ENCODE measurements at places on chromosomes 1 and 21. TPM values are rescaled to one million over a fixed set of nuclear protein-coding genes. Genes with fewer than 3 reads are reported as not detected.

CFAP107 gene
- total RNA-seq = not detected

GRCh38 chr1:55380355-55380970 lies 165.3 kb upstream of the USP24 start:
- no peak for DNase-seq

- no peak for DNase-seq
Measured at GRCh38 chr21:27476696-27477095, 509.8 kb upstream of the ADAMTS5 start.

PPIAL4G gene
- total RNA-seq = 0.34 TPM

DNA sequence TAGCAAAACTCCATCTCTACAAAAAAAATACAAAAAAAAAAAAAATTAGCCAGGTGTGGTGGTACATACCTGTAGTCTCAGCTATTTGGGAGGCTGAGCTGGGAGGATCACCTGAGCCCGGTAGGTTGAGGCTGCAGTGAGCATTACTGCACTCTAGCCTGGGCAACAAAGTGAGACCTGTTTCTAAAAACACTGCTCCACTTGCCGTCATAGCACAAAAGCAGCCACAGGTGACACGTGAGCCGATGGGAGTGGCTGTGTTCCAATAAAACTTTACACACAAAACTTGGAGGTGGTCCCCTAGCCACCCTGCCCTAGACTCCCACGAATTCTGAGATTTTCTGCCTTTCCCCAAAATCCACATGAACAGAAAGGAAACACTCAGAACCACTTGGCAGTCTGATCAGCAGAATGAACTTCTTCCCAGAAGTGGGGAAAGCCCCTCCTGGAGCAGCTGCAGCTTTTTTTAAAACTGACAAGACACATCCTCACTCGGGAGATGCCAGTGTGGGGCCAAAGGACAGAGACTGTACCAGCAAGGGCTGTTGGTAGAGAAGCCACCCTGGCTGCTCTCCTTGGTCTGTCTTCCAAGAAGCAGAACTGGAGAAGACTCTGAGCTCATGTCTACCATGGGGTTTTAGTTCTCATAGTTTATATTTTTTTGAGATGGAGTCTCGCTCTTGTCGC lies 23.3 kb downstream of the PLEKHM2 start:
- DNase-seq = no peak

- DNase-seq = no peak
Measured at GRCh38 chr21:42666925-42667324, 13.5 kb downstream of the PDE9A start.

ZNF648 gene
- 0.23 TPM for total RNA-seq

GRCh38 chr1:59342801-59343575 lies 46.1 kb downstream of the FGGY start:
- DNase-seq = no peak

OR10K2 gene
- not detected for total RNA-seq

- DNase-seq = no peak
Measured at GRCh38 chr1:150514913-150515327, 632 bp upstream of the FALEC start.

- no peak for DNase-seq
Measured at GRCh38 chr1:150484861-150485260, 2.4 kb upstream of the TARS2 start.

- DNase-seq = no peak
Measured at GRCh38 chr1:44848456-44849181, 5.6 kb upstream of the PTCH2 start.

DNA sequence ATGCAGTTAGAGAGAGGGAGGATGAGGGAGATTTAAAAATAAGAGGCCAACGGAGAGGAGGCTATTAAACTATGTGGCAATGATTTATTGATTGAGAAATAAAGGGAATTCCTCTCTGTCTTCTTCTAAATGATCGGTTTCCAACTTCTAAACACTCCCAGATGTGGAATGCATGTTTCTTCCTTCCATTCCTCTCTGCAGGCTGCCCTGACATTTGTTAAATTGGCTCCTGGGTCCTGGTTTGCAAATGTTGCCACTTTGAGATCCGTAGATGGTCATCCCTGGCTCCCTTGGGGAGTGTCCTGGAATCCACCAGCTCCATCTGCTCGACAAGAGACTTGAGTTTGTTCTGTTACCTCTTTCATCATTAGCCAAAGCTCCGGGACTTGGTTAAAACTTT lies 10.3 kb upstream of the C1orf198 start:
- peak; percentile 78 for DNase-seq

DNA sequence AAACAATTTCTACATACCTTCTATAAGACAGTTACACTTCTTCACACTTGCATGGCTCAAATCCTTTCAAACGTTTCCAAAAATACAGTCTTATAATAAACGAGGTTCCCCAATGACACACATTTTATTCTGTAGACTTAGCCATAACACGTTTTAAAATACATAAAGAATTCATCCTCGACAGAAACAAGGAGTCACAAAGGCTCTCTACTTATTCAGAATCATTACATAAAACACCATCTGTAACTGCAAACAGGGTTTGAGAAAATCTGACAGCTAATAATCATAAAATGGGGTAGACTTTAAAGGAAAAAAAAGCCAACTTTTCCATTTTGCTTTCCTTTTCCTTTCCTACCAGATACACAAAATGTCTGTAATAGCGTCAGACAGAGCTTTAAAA lies 1.8 kb downstream of the PIK3R3 start:
- no peak for DNase-seq

DNA sequence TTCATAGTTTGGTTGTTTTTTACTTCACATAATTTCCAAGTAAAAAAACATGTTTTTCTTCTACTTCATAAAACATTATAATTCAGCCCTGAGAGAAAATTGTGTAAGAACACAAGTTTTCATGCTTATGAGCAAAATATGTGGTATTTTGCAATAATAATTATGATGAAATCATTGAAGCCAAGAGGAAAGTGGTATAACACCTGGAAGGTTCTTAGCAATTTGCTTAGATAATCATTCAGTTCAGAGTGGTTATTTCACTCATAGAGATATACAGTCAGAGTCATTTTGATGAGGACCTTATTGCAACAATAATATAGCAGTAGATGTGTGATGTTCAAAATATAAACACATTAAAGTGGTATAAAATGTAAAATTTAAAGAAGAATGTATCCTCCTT lies 94.5 kb downstream of the PLPPR4 start:
- DNase-seq = no peak

DNA sequence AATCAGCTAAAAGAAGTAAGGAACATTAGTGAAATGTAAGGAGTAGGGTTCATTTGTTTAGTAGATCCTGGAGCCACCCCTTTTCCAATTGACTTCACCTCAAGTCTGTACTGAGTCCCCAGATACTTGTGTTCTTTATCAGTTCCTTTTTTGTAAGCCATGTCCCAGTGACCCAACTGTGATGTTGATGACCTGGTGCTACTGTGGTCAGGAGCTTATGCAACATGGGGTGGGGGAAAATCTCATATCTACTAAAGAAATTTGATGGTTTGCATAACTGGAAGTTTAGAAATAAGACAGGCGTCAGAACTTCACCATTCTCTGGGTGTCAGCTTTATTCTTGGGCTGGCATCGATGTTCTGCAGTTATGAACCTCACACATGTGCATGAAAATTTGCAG lies 120.5 kb downstream of the LRRC7 start:
- no peak for DNase-seq

GRCh38 chr1:156491151-156491949 lies 9.2 kb downstream of the MEF2D start:
- no peak for DNase-seq

GRCh38 chr1:40143891-40144575 lies 17.2 kb upstream of the RLF start:
- DNase-seq = peak; percentile 50

- DNase-seq = no peak
Measured at GRCh38 chr1:222632749-222633148, 14.9 kb downstream of the MIA3 start.

GRCh38 chr1:21520899-21521716 lies 11.9 kb downstream of the ALPL start:
- no peak for DNase-seq

DNA sequence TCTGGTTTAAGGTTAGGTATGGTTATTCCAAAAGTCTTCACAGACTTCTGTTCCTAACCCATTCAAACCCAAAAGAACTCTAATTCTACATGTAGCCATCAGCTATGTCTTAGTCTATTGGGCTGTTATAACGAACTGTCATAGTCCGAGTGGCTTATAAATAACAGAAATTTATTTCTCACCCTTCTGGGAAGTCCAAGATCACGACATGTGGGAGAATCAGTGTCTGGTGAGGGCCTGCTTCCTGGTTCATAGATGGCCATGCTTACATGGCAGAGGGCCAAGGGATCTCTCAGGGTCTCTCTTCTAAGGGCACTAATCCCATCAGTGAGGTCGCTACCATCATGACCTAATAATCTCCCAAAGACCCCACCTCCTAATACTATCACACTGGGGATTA lies 103.0 kb upstream of the PPP2R5A start:
- no peak for DNase-seq

C1QB gene
- 92.9 TPM for total RNA-seq

CGN gene
- total RNA-seq = 67.4 TPM

DNA sequence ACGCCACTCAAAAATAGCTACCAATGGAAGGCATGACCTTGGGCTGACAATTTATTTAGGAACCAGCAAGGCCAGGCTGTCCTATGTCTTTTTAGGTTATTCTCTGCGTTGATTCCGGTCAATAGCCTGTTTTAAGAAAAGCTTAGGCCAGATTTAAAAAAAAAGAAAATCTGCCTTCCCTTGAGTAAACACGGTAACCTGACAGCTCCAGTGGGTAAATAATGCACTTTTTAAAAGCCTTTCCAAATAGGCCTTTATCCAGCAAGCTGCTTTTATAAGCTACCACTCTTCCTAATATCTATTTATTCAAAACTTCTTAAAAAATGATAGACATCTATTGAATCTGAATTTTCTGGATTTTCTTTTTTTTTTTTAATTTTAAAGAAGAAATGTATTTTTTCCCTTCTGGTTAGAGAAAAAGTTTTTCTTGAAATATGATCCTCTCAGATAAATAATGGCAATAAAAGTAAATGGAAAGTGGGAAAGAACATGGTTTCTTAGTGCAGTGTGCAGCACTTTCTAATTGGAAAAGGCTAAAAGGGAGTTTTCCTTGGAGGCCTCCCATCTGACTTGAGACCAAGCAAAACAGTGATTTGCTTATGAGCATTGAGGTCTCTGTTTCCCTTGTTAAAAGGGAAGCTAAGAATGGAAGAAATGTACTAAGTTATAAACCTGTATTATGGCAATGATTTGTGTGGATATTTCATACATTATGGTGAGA lies 281.0 kb upstream of the RUNX1 start:
- no peak for DNase-seq

PKN2 gene
- total RNA-seq = 95.4 TPM

DNA sequence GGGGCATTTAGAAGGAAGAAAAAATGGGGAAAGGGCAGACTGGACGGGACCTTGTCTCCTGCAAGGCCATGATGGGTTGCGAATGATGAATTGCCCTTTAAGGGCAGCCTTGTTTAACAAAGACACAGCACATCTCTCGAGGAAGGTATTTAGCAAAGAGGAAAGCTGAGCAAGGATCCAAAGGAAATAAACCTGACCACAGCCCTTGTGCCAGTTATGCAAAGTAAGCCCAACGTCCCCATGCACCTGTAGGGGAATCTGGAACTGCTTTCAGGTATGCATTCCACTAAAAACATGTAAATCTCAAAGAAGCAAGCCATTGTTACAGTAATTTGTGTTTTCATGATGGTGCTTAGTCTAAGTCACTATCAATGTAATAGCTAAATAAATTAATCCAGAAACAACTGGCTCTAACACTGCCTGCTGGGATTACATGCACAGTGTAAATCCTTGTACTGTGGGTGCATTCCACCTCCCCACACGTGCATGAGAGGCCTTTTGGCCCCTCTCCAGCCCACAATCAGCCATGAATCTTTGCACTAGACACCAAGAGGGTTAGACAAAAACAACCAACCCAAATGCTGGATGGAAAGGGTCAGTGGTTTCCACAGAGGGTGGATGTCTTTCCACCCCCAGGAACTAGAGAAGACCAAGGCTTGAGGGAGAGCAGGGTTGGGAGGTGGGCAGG lies 228.8 kb upstream of the KAZN start:
- DNase-seq = no peak

AKR7A3 gene
- total RNA-seq = 1.8 TPM

DNA sequence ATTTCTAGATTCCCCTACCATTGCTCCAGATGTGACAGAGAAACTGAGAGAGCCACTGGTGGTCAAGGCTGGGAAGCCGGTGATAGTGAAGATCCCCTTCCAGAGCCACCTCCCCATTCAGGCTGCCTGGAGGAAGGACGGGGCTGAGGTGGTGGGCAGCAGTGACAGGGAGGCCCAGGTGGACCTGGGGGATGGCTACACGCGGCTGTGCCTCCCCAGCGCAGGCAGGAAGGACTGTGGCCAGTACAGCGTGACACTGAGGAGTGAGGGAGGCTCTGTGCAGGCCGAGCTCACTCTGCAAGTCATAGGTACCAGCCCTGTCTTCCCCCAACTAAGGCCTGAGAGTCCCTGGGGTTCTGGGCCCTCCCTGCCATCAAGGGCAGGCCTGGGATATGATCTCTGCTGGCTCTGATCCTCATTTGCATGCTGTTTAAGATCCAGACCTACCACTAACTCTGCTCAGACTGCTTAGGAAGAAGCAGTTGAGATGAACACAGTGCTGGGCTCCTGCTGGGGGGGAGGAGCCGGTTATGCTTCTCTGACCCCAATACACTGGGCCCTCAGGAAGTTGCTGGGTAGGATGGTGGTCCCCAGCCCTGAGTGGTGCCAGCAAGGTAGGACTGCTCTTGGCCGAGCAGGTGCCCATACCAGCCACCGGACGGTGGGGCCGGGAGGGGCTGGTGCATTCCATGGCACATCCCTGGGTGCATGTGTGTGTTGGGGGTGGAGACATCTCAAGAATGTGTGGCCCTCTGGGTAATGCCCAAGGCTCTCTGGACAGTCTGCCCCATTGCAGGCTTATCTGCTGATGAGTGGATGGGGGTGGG lies 25.1 kb downstream of the IGFN1 start:
- DNase-seq = peak; percentile 32

- DNase-seq = no peak
Measured at GRCh38 chr1:100806601-100807000, 87.1 kb downstream of the VCAM1 start.

DNA sequence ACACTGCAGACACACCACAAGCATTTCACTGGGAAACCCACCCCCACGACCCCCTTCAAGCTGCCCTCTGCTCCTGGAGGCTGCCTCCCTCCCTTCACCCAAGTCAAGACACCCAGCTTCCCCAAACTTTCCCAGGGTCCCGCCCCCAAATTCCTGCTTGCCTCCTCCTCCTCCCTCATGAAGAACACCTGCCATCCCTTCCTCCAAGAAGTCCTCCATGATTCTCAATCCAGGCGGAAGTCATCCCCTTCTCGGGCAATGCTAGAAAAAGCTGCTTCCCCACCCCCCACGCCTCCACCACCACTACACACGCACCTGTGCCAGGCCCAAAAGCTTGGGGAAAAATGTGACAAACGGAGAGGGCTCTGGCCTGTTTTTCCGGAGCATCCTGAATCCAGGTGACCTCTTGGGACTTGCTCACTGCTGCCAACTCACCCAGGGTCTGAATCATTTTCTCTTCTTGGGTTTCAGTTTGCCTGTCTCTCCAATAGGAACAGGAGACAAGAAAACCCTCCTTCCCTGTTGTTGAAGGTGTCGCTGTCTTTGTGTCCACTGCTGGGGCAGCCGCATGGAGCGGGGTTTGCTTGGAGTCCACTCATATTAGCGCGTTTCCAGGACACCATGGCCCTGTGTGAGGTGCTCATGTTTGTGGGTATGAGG lies 101.0 kb upstream of the CASZ1 start:
- DNase-seq = no peak

Measured in ureter (tissue), 1 donor.